ENCODE measurements at places on chromosomes 16 and 17. TPM values are rescaled to one million over a fixed set of nuclear protein-coding genes. Genes with fewer than 3 reads are reported as not detected.

The ACSM2A gene
- not detected for total RNA-seq

The METTL2A gene
- total RNA-seq, result 30.7 TPM

The CASKIN1 gene
- total RNA-seq, result 39.8 TPM

The KRT33B gene
- not detected for total RNA-seq

The DPEP3 gene
- total RNA-seq, result not detected

The SPNS3 gene
- total RNA-seq, result not detected

The ALDOC gene
- total RNA-seq, result 71.1 TPM

The GCGR gene
- total RNA-seq, result not detected

The ZNF469 gene
- 0.63 TPM for total RNA-seq

The PAGR1 gene
- total RNA-seq, result 18.8 TPM

The EPOP gene
- 0.94 TPM for total RNA-seq

The CES1 gene
- total RNA-seq, result 0.63 TPM

The RGS11 gene
- 21.0 TPM for total RNA-seq

The PIRT gene
- 0.63 TPM for total RNA-seq

The KRT25 gene
- not detected for total RNA-seq

The MYOCD gene
- under 0.01 TPM for total RNA-seq

The GINS2 gene
- 7.5 TPM for total RNA-seq

The CD300E gene
- not detected for total RNA-seq

The TP53TG3D gene
- total RNA-seq, result not detected

The CSH2 gene
- total RNA-seq, result not detected

The CHD9NB gene
- total RNA-seq, result not detected

The MMP15 gene
- total RNA-seq, result 13.8 TPM

The IRX3 gene
- total RNA-seq, result not detected

The LGALS9B gene
- not detected for total RNA-seq

The SLC16A11 gene
- total RNA-seq, result not detected
